Amniotic stem cell (primary cell): ENCODE measurements at places on chromosomes 1 and 21.
A peak's percentile ranks its signal among the peaks of the same experiment; 100 is the strongest.

DNA sequence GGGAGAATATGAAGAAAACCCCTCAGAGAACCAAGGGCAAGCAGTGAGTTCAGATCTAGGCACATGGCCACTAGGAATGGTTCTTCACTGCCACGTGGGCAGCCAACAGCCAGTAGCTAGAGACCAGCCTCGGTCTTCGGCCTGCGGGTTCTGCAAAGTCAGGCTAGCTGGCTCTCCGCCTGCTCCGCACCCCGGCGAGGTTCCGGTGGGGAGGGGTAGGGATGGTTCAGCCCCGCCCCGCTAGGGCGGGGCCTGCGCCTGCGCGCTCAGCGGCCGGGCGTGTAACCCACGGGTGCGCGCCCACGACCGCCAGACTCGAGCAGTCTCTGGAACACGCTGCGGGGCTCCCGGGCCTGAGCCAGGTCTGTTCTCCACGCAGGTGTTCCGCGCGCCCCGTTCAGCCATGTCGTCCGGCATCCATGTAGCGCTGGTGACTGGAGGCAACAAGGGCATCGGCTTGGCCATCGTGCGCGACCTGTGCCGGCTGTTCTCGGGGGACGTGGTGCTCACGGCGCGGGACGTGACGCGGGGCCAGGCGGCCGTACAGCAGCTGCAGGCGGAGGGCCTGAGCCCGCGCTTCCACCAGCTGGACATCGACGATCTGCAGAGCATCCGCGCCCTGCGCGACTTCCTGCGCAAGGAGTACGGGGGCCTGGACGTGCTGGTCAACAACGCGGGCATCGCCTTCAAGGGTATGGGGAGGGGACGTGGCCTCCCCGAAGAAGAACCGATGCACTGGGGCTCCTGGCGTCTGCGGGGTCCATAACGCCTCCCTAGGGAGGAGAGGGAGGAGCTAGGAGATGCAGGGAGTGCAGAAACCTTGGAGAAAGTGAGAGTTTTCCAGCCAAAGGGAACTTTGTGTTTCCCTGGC, at the start of gene CBR1:
CBR1 (plus strand) TSS at position 312 of the 871 bp plus-strand sequence; CDS start at position 404, 92 bp downstream.
- DNase-seq: peak; percentile 83

GRCh38 chr1:94105957-94106529, 14.9 kb downstream of the ABCA4 start:
- DNase-seq: no peak

- no peak for DNase-seq
Observed at GRCh38 chr1:215031392-215031791, 51.1 kb upstream of the KCNK2 start.

- no peak for DNase-seq
Observed at GRCh38 chr1:150562446-150563339, 13.5 kb downstream of the ADAMTSL4 start.

- DNase-seq: peak; percentile 94
Observed at GRCh38 chr1:222754366-222755139, 17.6 kb downstream of the FAM177B start.
